ENCODE measurements at places on chromosomes 4 and X.

DNA sequence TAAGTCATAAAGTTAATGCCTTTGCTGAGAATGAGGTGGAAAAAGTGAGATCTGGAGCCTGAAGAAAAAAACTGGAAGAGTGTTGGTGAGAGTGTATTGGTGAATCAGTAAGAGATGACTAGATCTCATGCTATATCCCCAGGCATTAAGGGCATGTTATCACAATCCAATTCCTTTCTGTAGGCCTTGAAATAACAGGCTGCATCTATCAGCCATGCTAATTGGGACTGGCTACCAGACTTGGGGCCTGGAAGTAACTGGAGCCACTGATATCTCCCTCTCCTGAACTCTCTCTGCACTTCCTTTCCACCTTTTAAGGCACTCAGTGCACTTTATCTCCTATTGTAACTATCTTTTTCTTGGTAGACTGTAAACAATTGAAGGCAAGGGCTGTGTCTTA, 88.8 kb upstream of the HPRT1 start:
- DNase-seq: no peak

- DNase-seq: no peak
Observed at GRCh38 chrX:111511477-111511876, at the start of gene SERTM2. SERTM2 (plus strand) TSS chrX:111511645; CDS start chrX:111518858, 7,213 bp downstream.

DNA sequence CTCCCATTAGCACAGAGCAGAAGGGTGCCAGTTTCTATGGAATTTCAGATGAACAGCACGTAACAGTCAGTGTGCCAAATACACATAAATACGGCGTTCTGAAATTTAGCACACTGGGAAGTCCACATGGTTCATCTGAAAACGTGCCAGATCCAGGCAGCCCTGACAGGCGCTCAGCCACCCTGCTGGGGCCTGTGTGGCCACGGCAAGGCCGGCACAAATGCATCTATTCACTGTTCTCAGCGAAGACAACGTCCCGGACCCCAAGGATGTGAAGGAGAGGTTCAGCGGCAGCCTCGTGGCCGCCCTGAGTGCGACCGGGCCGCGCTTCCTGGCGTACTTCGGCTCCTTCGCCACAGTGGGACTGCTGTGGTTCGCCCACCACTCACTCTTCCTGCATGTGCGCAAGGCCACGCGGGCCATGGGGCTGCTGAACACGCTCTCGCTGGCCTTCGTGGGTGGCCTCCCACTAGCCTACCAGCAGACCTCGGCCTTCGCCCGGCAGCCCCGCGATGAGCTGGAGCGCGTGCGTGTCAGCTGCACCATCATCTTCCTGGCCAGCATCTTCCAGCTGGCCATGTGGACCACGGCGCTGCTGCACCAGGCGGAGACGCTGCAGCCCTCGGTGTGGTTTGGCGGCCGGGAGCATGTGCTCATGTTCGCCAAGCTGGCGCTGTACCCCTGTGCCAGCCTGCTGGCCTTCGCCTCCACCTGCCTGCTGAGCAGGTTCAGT, 15.6 kb downstream of the DGKQ start:
- no peak for DNase-seq

DNA sequence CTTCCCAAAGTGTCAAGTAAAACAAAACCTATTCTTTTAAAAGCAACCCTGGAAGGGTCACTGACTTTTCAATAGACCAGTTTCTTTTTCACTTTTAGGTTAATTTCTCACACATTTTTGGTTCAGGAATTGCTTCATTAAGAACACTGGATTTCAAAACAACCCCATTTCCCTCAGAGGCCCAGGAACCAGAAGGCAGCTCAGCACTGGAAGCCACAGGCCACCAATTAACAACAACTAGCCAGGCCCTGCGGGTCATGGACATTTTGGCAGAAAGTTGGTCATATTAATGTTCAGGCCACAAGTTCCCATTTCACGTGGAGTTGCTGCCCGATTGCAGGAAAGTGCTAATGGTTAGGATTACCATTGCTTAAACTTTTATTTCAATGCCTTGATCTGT, 39.8 kb downstream of the HAND2 start:
- no peak for DNase-seq

DNA sequence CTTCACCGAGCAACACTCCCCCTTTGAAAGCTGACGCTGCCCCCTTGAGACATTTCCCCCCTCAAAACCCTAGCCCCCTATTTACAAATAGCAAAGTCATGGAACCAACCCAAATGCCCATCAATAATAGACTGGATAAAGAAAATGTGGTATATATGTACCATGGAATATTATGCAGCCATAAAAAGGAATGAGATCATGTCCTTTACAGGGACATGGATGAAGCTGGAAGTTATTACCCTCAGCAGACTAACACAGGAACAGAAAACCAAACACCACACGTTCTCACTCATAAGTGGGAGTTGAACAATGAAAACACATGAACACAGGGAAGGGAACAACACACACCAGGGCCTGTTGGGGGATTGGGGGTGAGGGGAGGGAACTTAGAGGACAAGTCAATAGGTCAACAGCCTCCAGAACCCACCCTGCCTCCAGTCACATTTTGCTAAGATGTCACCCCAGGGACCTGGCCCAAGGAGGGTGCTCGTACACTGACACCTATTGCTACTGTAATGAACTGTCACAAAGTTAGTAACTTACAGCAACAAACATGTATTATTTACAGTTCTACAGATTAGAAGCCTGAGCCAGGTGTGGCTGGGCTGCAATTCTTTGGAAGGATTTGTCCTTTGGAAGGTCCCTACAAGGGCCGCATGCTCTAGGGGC, 20.6 kb downstream of the SCD5 start:
- no peak for DNase-seq

GRCh38 chr4:80678413-80678812, 342.9 kb downstream of the CFAP299 start:
- no peak for DNase-seq

GRCh38 chr4:102525504-102525903, 24.3 kb downstream of the NFKB1 start:
- DNase-seq: no peak

GRCh38 chr4:135267148-135267865, 1065.7 kb upstream of the PABPC4L start:
- DNase-seq: no peak

GRCh38 chr4:113884655-113885054, 94.8 kb downstream of the ARSJ start:
- DNase-seq: no peak

DNA sequence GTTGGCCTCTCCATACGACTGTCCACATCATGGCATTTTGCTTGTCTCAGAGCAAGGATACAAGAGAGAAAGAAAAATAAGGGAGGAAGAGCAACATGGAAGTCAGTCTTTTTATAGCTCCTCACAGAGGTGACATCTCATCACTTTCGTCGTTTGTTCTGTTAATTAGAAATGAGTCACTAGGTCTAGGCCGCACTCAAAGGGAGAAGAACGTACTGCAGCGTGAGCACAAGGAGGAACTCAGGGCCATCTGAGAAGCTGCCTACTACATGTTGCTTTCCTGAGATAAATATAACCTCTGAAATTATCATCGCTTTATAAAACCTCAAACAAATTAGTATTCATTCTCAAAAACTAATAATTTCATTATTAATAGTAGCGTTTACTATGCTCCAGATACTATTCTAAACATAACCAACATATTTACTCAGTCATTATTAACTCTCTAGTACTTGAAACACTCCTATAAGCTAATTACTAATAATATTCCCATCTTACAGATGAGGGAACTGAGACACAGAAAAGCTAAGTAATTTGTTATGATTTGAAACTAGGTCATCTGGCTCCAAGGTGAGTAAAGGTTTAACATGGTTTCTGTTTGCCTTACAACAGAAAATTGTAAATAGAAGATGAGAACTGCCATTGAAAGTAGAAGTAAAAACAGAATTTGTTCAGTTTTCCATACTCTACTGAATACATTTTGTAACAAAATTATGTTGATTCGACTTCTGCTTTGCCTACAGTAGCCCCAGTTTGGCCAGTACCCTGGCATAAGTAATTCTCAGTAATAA, 213.2 kb upstream of the UGT8 start:
- no peak for DNase-seq

- peak; percentile 60 for DNase-seq
Observed at GRCh38 chr4:83334425-83335241, at the start of gene HPSE. HPSE (minus strand) TSS chr4:83334848; CDS start chr4:83334782, 66 bp downstream.

- DNase-seq: no peak
Observed at GRCh38 chr4:78779280-78779679, 3.1 kb downstream of the BMP2K start.

DNA sequence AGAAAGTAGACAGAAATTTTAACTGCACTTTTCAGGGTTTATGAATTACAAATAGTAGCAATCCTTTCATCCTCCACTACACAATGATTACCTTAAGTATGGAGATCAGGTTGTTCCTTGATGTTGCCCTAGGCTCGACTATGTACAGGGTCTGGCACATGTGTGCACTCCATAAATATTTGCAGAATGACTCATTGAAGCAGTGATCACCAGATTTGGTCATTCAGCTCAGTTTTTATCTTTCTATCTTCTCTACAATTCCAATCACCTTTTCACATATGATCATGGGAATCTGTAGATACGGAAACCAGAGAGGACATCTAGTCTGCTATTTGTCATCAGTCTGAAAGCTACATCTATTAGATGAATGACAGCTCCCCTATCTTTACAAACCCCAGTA, 171.7 kb upstream of the HCCS start:
- no peak for DNase-seq

- no peak for DNase-seq
Observed at GRCh38 chr4:161486461-161486860, 677.3 kb downstream of the FSTL5 start.

DNA sequence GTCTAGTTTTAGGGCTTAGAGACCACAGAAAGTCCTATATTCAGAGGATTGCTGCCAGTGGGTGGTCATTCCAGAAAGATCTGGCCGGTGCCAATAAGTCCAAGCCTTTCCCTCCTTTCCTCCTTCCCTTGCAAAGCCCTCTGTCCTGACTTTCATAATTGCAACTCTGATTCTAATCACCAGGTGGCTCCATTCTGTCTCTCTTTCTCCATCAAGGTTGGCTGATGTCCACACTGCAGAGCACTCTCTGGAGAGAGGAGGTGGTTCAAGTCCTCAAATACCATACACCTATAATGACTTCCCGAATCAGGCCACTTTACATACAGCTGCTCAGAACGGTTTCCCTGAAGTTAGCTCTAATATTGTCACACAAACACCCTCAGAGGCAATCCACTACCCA, 22.4 kb upstream of the ARMCX4 start:
- no peak for DNase-seq

- no peak for DNase-seq
Observed at GRCh38 chr4:82584931-82585330, 23.1 kb upstream of the TMEM150C start.

GRCh38 chrX:13697455-13697854, 8.5 kb downstream of the RAB9A start:
- no peak for DNase-seq

- peak; percentile 70 for DNase-seq
Observed at GRCh38 chr4:17336524-17336961, 175.3 kb downstream of the QDPR start.

GRCh38 chr4:170059421-170059820, 30.3 kb downstream of the AADAT start:
- no peak for DNase-seq

- no peak for DNase-seq
Observed at GRCh38 chr4:117421706-117422105, 336.3 kb upstream of the TRAM1L1 start.

- no peak for DNase-seq
Observed at GRCh38 chr4:172348426-172348825, 535.2 kb downstream of the GALNTL6 start.

DNA sequence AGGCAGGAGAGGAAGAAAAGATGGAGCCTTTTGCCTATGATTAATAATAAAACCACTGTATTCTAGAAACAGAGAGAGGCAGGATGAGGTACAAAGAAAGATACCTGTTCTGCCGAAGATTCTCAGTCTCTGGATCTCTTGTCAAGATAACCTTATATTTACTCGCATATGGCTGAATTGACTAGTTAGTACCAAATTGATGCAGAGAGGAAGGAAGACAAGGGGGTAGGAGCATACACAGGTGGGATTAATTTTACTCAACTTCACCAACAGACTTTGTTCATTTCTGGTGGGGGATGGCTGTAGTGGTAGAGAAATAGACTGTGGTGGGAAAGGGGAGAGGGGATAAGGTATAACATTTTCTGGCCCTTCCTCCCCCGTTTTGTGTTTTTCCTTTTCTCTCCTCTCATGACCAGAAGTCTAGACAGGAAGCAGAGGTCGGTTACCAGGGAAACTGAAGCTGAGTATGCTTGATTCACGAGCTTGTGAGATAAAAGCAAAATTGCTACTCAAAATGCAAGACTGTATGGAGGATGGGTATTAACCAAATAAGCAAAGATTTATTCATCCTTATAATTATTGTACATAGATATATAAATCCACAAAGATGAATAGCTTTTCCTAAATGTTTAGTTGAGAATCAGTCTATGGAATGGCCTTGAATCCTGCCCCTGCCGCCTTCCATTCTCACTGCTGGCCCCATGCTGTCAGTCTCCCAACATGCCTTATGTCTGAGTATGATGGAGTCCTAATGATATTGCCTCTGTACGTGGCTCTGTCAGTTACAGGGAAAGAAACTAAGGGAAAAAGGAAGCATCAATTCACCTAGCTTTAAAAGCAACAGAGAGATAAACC, 17.8 kb upstream of the PAGE2B start:
- DNase-seq: peak; percentile 17

- DNase-seq: no peak
Observed at GRCh38 chrX:1355131-1356046, 18.8 kb downstream of the IL3RA start.

DNA sequence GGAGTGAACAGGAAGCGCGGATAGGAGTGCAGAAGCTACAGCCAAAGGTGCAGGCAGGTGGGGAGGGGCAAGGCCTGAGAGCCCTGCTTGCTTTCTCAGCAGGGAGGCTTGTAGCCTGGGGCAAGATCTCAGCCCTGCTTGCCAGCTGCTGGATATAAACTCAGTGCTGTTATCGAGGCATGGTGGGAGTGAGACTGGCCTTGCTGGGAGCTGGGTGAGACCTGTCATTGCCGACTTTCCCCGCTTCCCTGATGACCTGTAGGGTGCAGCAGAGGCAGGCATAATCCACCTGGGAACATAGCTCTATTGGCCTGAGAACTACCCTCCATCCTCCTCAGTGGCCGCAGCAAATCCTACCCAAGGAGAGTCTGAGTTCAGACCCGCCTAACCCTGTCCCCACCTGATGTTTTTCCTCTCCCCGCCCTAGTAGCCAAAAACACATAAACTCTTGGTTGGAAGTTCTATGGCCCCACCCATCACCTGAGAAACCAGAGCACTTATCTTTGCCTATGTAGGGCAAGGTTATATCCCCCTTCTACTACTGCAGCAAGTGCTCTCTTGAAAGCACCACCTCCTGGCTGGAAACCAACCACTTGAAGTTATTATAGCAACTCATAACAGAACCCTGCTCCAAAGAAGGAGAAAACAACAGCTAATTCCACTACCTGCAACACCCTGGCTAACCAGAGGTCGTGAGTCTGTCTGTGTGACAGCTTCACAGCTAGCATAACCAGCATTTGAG, 80.7 kb downstream of the FHIP1A start:
- no peak for DNase-seq

All from effector memory CD4-positive, alpha-beta T cell (primary cell).